Fibroblast of the aortic adventitia (primary cell): ENCODE measurements at places on chromosomes 5 and 9. TPM values are rescaled to one million over a fixed set of nuclear protein-coding genes. Genes with fewer than 3 reads are reported as not detected.

Gene FAM221B
- total RNA-seq, result not detected in 2 replicates

Gene TAF11L6
- not detected in 2 replicates for total RNA-seq

Gene ADRB2
- 0.16 and 3.6 TPM in 2 replicates for total RNA-seq

Gene ZDHHC11B
- under 0.01 and 0.74 TPM in 2 replicates for total RNA-seq

Gene PRLR
- 0.63 and 1.6 TPM in 2 replicates for total RNA-seq

Gene PCDHA4
- total RNA-seq, result 0.09 and 1.1 TPM in 2 replicates

Gene CD14
- total RNA-seq, result 0.36 and 4.4 TPM in 2 replicates

Gene ACTBL2
- total RNA-seq, result not detected in 2 replicates

Gene ORM2
- total RNA-seq, result not detected in 2 replicates

Gene IFNB1
- not detected in 2 replicates for total RNA-seq

Gene NUTM2G
- total RNA-seq, result not detected in 2 replicates

Gene WDR38
- not detected in 2 replicates for total RNA-seq

Gene CDKN2A
- total RNA-seq, result 21.8 and 59.9 TPM in 2 replicates

Gene AJM1
- 1.1 and 1.3 TPM in 2 replicates for total RNA-seq

Gene KIF24
- total RNA-seq, result 0.74 and 8.2 TPM in 2 replicates

Gene MTAP
- total RNA-seq, result 14.4 and 62.2 TPM in 2 replicates

Gene LMX1B
- not detected in 2 replicates for total RNA-seq

Gene FSTL4
- not detected in 2 replicates for total RNA-seq

Gene RGS7BP
- total RNA-seq, result 0.72 and 1.1 TPM in 2 replicates

Gene PHF2
- 4.7 and 14.2 TPM in 2 replicates for total RNA-seq

Gene FANCG
- 16.2 and 32.2 TPM in 2 replicates for total RNA-seq

Gene EIF4E1B
- not detected in 2 replicates for total RNA-seq

Gene ZFR
- 61.2 and 118 TPM in 2 replicates for total RNA-seq

Gene GLRA1
- not detected in 2 replicates for total RNA-seq

Gene PCDHGC4
- total RNA-seq, result 2.5 and 5.2 TPM in 2 replicates

Gene GNAQ
- total RNA-seq, result 58.0 and 104 TPM in 2 replicates

Gene SARDH
- 0.18 and 2.9 TPM in 2 replicates for total RNA-seq

Gene NR2F1-AS1
- total RNA-seq, result 11.8 and 23.7 TPM in 2 replicates

Gene PCDHA13
- total RNA-seq, result 0.08 TPM in 1 of 2 replicates, not detected in the other

Gene TMED9
- total RNA-seq, result 40.9 and 90.7 TPM in 2 replicates

Gene GRXCR2
- 0.09 TPM in 1 of 2 replicates, not detected in the other for total RNA-seq

Gene HCN1
- total RNA-seq, result 0.41 TPM in 1 of 2 replicates, not detected in the other

Gene LMAN2
- total RNA-seq, result 116 and 190 TPM in 2 replicates

Gene C9orf50
- total RNA-seq, result 0.98 TPM in 1 of 2 replicates, not detected in the other

Gene NR5A1
- not detected in 2 replicates for total RNA-seq

Gene SAPCD2
- 0.41 and 1.5 TPM in 2 replicates for total RNA-seq

Gene MAPK9
- total RNA-seq, result 19.1 and 33.4 TPM in 2 replicates

Gene NME5
- total RNA-seq, result 6.0 and 11.6 TPM in 2 replicates

Gene BAAT
- total RNA-seq, result not detected in 2 replicates

Gene DBH
- not detected in 2 replicates for total RNA-seq

Gene SLC25A25
- 15.2 and 20.2 TPM in 2 replicates for total RNA-seq

Gene CARD9
- 1.1 and 1.4 TPM in 2 replicates for total RNA-seq

Gene FGF10
- total RNA-seq, result 0.16 and 1.2 TPM in 2 replicates

Gene CDC23
- total RNA-seq, result 16.4 and 31.4 TPM in 2 replicates

Gene SLC6A7
- not detected in 2 replicates for total RNA-seq

Gene TMEM215
- total RNA-seq, result not detected in 2 replicates

Gene VAV2
- 3.5 and 10.9 TPM in 2 replicates for total RNA-seq

Gene KIF4B
- total RNA-seq, result not detected in 2 replicates

Gene IFNA4
- not detected in 2 replicates for total RNA-seq

Gene TSSK1B
- 1.4 TPM in 1 of 2 replicates, not detected in the other for total RNA-seq

Gene LHX3
- not detected in 2 replicates for total RNA-seq

Gene DOCK2
- 0.65 and 4.6 TPM in 2 replicates for total RNA-seq
